ENCODE measurements at places on chromosomes 16 and 17.
A peak's percentile ranks its signal among the peaks of the same experiment; 100 is the strongest.

GRCh38 chr16:22293137-22294106 is 3.8 kb upstream of the POLR3E start:
- no peak for DNase-seq

GRCh38 chr17:4142107-4142900 is 526 bp downstream of the ZZEF1 start:
- no peak for DNase-seq

DNA sequence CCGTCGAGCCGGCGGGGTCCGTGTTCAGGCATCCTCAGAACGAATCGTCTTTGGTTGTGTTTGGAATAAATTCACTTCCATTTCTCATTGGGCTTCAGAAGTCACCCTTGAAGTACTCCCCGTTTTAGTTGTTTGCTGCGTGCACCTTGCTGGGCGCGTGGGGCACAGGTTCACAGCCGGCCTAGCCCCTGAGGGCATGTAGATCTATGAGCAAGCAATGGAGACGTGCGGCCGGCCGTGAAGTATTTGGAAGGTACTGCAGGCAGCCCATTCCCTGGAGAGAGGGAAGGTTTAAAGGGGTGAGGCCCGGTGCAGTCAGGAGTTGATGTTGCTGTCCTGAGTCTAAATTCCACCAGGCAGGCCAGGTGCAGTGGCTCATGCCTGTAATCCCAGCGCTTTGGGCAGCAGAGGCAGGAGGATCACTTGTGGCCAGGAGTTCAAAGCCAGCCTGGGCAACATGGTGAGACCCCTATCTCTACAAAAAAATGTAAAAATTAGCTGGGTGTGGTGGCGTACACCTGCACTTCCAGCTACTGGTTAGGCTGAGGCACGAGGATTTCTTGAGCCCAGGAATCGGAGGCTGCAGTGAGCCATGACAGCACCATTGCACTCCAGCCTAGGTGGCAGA is 714 bp downstream of the ACSF3 start:
- DNase-seq, result no peak

DNA sequence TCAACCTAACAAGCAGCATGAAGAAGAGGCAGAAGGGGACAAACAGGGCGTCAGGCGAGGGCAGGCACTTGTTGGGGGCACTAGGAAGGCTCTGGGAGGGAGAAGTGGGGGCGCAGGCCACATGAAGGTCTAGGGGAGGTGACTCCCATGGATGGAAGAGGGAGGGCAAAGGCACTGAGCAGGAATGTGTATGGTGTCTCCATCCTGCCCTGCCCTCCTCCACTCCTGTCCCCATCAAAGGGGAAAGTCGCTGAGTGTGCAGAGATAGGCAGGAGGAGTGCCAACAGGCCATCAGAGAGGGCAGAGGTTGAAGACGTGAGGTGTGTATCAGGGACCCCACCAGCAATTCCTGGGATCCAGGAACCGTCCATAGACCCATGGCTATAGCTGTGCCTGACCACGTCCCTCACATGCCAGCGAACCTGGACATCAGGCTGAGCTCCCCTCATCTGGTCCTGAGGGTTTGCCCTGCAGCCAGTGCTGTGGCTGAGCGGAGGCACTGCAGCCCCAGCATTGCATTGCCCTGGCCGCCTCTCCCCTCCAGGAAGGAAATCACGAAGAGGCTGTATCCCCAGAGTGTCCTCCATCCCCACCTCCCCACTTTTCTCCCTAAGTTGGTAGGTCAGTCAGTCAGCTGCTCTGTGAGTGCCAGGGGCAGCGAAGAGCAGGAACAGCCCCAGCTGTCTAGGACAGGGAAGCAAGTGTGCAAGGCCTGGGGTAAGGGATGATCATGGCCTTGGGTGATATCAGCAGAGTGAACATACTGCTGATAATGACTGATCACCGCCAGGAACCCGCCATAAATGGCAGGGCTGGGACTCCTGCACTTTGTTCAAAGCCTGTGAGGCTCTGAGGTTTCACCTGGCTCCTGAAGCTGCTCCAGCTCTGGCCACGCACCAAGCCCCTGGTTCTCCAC is 6.2 kb upstream of the CYB561 start:
- no peak for DNase-seq

- DNase-seq, result peak; percentile 89
Observed at GRCh38 chr17:43418441-43419374, 19.9 kb downstream of the ARL4D start.
